ENCODE measurements at places on chromosomes 4 and X.

DNA sequence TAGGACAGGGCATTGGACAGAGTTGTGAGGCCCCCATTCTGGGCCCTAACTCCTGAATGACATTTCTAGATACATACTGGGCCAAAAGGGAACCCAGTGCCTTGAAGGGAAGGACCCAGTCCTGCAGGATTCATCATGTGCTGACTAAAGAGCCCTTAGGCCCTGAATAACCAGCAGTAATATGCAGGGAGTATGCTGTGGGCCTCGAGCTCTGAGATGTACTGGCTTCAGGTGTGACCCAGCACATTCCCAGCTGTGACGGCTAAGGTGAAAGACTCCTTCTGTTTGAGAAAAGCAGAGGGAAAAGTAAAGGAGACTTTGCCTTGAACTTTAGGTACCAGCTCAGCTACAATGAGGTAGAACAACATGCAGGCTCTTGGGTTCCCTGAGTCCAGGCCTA, 138.2 kb upstream of the HUWE1 start:
- no peak for DNase-seq

GRCh38 chrX:78759081-78759480, 11.6 kb downstream of the LPAR4 start:
- no peak for DNase-seq

DNA sequence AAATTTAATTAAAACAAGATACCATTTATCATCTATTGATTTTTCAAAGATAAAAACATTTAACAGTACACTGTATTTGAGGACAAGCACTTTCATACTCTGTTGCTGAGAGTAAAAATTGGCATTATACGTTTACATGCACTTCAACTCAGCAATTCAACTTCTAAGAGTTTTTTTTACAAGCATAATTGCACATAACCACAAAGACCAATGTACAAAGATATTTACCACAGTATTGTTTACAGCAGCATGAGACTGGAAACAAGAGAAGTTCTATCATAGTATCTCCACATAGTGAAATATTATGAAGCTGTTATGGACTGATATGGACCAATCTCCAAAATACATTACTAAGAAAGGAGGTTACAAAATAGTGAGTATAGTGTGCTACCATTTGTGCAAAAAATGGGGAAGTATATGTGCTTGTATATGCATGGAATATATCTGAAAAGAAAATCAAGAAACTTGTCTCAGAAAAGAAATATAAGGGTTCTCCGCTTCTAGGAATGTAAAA, 10.9 kb downstream of the GAB3 start:
- DNase-seq: no peak

- DNase-seq: no peak
Measured at GRCh38 chrX:104318330-104319009, 63.7 kb upstream of the ESX1 start.

GRCh38 chrX:153755136-153755535, 8.9 kb upstream of the PLXNB3 start:
- no peak for DNase-seq

DNA sequence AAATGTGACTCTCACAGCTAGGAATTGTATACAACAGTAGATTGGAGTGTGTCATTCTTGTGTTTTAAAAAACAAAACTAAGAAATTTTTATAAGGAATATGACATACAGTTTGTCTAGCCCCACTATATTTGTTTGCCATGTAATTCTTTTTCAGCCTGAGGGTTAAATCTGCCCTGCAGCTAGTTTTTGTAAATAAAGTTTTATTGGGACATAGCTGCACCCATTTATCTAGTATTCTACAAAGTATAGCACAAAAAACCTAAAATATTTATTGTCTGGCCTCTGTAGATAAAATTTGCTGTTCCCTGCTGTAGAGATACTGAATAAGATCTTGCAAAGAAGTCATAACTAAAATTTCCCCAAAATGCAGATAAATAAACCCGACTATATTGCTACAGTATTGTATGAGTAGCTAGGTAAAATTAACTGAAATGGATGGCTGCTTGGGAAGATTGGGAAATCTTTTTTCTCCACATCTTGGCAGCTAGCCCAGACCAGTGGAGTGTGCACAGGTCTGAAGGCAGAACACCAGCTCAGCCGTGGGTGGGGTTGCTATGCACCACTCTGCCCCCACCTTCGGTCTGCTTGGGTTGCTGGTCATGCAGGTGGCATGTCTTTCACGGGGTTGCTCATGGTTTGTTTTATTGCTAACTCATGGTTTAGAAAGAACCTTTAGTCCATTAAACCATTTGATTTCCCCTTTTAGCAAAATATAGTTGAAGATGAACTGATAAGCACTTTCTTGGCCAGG, 127.9 kb downstream of the KLHL8 start:
- DNase-seq: no peak

GRCh38 chr4:181662383-181662782, 580.8 kb upstream of the TENM3 start:
- DNase-seq: no peak

- no peak for DNase-seq
Measured at GRCh38 chr4:78058591-78059523, 1.7 kb downstream of the FRAS1 start.

DNA sequence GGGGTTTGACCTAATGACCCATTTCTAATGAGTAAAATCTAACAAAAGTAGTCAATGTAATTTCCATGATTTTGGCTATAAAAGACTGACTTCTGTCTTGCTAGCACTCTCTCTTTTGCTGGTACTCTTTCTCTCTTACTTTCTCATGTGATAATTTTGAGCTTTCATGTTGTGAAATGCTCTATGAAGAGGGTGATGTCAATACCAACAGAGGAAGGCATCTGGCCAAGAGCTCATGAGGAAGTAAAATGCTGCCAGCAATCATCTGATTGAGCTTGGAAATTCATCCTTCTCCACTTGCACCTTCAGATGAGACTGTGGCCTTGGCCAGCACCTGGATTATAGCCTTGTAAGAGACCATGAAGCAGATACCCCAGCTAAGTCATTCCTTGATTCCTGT, 347.7 kb downstream of the HS3ST1 start:
- DNase-seq: no peak

DNA sequence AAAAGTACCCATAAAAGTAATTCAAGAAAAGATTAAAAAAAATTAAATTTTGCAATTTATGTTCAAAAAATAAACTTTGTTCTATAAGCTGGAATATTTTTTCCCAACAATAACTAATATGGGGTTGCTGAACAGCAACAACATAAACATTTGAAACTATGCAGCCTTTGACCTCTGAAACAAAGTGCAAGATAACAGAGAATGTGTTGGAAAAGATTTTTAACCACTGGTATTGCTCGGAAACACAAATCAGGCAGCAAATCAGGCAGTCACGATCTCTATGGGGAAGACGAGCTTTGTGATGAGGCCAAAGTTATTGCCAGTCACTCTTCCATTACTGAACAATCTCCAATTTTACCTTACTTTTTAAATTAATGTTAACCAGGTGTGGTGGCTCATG, 332.1 kb downstream of the PABPC4L start:
- DNase-seq: no peak

GRCh38 chr4:140790765-140791164, 34.6 kb upstream of the TBC1D9 start:
- DNase-seq: peak; percentile 6

- DNase-seq: no peak
Measured at GRCh38 chrX:26722666-26723428, 506.9 kb downstream of the MAGEB5 start.

GRCh38 chrX:115047181-115047580, 29.8 kb upstream of the IL13RA2 start:
- no peak for DNase-seq

- no peak for DNase-seq
Measured at GRCh38 chrX:93637591-93637990, 35.8 kb downstream of the NAP1L3 start.

GRCh38 chr4:15653864-15654592, 1.1 kb downstream of the FBXL5 start:
- DNase-seq: peak; percentile 40

GRCh38 chrX:37349221-37350033, at the start of gene PRRG1:
Gene PRRG1, plus strand, starts transcription at chrX:37349364. Its CDS starts 56,886 bp downstream, at chrX:37406250.
- no peak for DNase-seq

GRCh38 chr4:140876615-140877364, 120.6 kb upstream of the TBC1D9 start:
- no peak for DNase-seq

DNA sequence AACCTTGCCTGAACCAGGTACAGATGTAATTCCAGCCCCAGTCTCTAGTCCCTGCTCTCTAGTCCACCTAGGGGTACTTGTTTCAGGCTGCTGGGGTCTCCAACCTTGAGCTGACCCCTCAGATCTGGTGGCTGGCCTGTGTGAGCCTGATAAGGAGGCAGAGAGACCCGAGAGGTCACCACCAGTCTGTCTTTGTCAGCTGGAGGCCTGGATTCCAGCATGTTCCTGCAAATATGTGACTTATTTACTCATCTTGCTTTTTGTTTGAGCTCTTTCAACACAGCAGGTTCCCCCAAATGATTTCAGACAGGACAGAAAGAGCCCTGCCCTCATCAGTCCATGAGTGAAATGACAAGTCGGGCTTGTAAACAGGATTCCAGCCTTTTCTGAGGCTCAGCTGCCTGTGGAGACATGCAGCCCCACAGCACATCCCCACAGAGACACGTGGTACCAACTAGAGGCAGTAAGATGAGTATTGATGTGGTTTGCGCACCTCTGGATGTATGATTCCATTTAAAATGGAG, 37.5 kb upstream of the STK26 start:
- DNase-seq: no peak

- no peak for DNase-seq
Measured at GRCh38 chrX:114584983-114585842, 1.3 kb downstream of the HTR2C start.

DNA sequence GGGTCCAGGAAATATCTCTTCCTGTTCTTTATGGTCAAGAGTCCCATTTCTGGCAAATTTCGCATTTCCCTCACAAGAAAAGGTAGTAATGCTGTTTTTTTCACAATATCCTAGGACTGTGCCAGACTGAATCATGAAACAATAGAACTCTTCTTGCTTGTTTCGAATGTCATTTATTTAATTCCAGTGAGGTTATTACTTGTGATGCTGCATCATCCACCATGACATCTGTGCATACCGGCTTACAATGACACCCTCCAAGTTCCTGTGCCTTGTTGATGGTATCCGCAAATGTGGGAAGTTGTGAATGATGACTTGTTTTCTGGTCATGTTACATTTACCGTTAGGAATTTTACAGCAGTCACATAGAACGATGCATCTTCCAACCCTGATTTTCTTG, 42.9 kb upstream of the SPRY1 start:
- DNase-seq: no peak

DNA sequence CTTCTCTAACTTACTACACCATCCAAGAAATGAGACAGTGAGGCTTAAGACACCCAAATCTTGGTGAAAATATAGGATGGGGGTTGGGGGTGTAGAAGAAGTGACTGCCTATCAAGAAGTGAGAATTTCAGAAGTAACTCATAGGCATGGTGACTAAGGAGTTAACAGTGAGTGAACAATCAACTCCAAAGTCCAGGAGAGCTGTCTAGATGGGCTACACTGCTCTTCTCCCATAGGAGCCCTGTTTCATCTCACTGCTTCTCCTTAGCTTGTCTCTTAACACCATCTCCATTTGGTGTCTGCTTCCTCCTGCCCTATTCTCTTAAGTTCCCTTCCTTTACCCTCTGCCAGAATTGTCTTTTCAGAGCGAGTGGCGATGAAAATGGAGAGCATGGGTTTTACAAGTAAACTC, 22.7 kb downstream of the FABP2 start:
- no peak for DNase-seq

- DNase-seq: no peak
Measured at GRCh38 chrX:52078131-52078530, 9.1 kb upstream of the MAGED4B start.

- DNase-seq: no peak
Measured at GRCh38 chrX:138931212-138931611, 219.7 kb upstream of the FGF13 start.

Measured in CD4-positive, alpha-beta T cell treated with Interleukin-2 at 100 ng/mL for 4 hours (primary cell).